ENCODE measurements at places on chromosomes 11 and 22.

GRCh38 chr11:103892603-103893002 lies 143.8 kb upstream of the DDI1 start:
- no peak for DNase-seq

- no peak for DNase-seq
Measured at GRCh38 chr11:80118073-80118472, 677.2 kb upstream of the TENM4 start.

- no peak for DNase-seq
Measured at GRCh38 chr11:80519596-80520506, 1079.0 kb upstream of the TENM4 start.

GRCh38 chr11:17004486-17005148 lies 9.6 kb downstream of the PLEKHA7 start:
- no peak for DNase-seq

DNA sequence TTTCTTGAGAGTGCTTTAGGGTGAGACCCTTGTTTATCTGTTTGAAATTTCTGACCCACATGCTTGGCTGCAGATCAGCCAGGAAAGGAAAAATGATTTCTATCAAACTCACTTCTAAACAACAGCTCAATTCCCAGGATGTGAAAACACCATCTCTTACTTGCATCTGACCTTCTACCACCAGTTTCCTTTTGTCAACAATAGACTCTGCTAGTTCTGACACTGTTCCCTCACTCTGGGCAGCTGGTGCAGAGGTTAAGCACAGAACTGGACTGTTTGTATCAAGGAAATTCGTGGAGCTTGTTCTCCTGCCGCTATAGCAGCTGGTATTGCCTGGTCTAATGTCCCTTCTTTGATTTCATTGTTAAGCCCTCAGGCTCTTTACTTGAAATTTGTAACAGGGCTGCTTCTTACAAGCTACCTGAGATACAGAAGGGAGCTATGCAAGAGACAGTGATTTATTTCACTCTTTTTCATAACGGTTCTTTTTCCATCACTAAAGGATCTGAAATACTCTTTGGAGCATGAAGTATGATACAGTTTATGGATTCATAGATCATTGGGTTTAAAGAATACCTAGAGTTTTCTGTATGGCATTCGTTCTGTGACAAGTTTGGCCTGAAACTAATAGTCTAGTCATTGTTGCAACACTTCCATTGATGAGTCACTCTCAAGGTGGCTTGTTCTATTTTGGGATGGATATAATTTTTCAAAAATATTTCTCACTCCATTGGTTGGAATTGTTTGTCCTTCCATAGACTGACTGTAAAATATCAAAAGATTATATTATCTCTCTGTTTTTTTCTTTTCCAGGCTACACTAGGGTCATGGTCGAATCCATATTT lies 178.2 kb upstream of the ZC3H12C start:
- no peak for DNase-seq

DNA sequence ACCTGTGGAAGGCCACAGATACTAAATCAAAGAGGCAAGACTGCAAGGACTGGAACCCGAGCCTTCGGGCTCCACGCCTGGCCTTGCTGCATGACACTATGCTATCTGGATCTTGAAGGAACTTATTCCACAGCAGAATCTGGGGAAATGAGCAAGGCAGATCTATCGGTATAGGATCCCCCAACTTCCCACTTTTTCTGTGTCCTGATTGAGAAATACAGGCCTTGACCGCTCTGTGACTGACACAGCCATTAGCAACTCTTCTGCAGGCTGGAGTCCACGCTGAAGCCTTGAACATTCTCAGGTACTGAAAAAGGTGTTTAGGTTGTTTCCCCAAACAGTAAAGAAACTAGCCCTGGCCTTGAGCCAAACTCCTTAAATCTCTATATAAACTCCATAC lies 241.2 kb upstream of the NARS2 start:
- DNase-seq = no peak

DNA sequence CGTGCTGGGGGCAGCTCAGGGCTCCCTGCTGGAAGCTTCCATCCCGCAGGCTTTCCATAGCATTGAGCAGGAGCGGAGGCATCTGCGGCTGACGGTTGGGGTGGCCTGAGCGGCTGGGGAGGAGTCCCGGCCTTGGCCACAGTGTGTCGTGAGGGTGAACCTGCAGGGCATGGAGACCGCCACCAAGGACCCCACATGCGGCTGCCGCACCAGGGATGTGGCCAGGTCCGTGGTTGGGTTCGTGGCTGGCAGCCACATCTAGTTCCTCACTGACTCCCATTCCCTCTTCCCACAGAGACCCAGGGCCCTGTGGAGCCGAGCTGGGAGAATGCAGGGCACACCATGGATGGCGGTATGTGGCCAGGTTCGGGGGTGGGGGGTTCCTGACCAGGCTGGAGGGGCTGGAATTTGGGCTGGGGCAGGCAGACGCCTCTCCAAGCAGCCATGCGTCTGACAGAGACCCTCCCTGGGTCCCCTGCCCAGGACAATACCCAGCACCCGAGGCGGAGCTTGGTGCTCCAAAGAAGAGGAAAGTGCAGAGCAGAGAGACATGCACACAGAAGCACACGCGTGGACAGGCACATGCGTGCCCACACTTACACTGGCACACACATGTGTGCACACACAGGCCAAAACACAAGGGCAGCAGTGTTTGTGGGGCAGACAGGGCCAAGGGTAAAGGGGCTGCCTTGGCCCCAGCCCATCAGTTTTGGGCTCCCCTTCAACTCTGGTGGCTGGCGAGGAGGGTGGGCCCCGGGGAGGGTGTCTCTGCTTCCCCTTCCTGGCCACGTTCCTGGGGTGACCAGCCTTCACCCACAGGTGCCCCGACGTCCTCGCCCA lies 2.7 kb downstream of the MUC5B start:
- DNase-seq = no peak

DNA sequence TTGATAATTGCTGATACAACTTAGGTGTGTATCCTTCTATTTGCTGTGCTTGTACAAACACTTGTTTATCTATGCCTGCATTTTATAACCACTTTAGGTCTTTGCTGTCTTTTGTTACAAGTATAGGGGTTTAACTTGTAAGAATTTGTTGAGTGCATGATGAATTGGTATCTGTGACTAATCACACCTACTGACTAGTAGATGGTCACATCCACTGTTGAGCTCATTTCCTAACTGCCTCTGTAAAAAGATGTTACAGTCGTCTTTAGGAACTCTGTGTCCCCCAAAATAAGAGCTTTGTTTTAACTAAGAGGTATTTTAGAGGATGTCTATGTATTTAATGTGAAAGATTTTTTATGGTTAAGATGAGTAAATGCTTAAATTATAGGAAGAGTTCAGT lies 60.5 kb downstream of the HIPK3 start:
- DNase-seq = no peak

DNA sequence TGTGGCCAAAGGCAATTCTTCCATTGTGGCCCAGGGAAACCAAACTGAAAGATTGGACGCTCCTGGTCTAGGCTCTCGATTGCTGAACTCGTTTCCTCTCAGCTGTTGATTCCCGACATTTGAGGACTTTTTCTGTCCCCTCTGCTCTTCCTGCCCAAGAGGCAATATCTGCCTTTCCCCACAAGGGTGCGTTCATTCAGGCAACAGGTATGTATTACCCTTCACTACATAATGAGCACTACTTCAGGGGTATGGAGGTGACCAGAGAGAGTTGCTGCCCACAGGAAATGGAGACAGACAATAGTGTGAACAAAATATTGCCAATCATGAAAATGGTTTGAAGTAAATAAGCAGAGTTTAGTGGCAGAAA lies 8.2 kb downstream of the PTH start:
- no peak for DNase-seq

DNA sequence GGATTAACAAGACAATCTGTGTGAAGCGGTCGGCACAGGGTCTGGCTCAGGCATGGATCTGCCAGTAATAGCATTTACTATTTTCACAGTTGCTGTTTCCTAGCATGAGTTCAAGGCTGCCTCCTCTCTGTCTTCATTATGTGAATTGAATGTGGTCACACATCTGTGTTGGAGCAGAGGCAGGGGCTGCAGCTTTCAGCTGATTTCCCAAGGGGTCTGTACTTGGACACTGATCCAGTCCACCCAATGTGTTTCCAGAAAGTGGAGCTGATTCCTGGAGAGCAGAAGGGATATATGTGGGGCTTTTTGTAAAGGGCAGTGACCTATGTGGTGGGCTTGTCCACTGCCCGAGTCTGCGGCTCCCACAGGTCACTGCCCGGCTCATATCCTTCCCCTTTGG lies 3.5 kb upstream of the CELSR1 start:
- no peak for DNase-seq

DNA sequence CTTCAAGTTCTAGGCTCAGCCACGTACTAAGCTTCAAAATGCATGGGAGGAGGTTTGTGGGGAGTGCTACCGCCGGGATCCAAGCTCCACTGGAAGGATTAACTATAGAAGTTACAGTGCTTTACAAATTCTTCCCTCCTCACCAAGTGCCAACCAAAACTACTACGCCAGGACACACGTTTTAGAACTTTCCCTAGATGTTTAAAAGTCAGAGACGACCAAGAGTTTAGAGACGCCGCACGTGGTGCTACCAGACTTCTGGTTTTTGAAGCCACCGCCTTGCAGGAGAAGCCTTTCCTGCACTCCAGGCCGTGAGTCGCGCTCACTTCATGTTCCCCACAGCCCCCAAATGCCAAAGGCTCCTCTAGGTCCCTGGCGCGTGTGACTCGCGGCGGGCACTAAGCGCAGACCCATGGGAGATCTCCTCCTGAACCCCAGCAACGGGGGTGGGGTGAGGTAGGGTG lies 734 bp downstream of the SNU13 start:
- DNase-seq = peak; percentile 58

GRCh38 chr22:45857519-45857918 lies 119.4 kb downstream of the WNT7B start:
- no peak for DNase-seq

DNA sequence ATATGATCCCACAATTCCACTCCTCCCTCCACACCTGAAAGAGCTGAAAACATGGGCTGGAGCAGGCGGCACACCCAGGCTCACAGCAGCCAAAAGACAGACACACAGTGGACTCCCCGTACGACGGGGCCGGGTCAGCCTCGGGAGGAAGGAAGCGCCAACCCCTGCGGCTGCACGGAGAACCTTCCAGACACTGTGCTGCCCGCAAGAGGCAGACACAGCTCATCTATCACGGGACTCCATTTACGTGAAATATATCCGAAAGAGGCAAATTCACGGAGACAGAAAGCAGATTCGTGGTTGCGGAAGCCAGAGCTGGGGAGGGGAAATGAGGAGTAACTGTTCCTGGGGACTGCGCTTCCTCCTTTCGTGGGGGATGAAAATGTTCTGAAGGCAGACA lies 165.0 kb downstream of the BRD1 start:
- DNase-seq = no peak

DNA sequence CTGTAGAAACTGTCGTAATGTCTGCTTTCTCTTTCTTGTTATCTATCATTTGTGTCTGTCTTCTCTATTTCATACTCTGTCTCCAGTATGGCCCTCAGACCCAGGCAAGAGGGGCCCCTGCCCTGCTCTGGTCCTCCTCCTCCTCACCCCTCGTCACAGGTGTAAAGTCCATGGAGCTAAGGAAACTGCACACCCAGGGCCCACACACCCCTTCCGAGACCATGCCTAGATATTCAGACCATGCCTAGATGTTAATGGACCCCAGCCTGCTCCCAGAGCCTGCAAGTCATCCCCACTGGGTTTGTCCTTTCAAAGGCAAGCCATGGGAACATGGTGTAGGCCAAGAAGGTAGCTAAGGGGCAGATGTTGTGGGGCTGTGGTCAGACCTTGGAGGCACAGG lies 24.1 kb upstream of the ANO1 start:
- DNase-seq = no peak

- DNase-seq = peak; percentile 40
Measured at GRCh38 chr11:60193687-60194433, 11.0 kb upstream of the MS4A6A start.

DNA sequence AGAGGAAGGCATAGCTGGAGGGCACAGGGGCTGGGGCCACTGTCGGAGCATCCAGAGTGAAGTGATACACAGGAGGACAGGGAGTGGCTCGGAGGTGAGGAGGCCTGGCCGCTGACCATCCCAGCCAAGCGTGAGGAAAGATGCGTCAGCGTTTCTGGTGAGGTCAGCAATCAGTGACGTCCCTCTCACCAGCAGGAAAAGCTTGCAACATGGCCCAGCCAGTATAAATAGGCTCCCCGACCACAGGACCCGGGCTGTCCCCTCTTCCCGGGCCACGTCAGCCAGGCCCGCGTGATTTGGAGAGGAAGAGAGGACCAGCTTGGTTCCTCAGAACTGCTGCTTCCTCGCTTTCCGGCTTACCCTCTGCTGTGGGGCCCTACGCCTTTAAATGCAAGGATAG lies 4.2 kb upstream of the OSM start:
- no peak for DNase-seq

- DNase-seq = no peak
Measured at GRCh38 chr11:119892311-119892808, 163.4 kb upstream of the NECTIN1 start.
